GF-D8 (cell line): ENCODE measurements at places on chromosomes 7 and 10.
A peak's percentile ranks its signal among the peaks of the same experiment; 100 is the strongest.

- DNase-seq = no peak
Observed at GRCh38 chr7:15043931-15044330, 141.4 kb upstream of the DGKB start.

DNA sequence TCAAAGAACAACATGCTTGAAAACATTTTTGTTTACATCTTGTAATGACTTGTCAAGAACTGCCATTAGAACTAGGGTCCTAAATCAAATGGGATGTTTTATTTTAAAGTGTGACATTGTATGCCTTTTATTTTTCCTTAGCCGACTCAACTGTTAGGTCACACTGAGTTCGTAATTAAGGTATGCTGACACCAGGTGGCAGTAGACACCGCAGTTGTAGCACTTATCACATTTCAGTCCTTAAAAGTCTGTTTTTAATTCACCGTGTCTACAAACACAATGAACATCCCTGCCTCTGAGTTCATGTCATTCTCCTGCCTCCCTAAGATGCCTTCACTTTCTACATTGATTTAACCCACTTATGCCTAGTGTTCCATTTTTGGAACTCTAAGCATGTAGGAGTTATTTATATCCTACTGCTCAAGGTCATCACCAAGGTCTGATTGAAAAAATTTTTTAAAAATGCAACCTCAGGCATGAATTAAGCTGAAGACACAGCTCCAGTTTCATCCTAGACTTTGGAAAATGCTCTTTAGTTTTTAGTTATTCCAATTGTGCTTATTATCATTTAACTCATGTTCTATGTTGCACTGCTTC is 186.1 kb downstream of the BMPER start:
- DNase-seq = no peak

- no peak for DNase-seq
Observed at GRCh38 chr10:104260775-104261115, 6.1 kb downstream of the GSTO1 start.

- no peak for DNase-seq
Observed at GRCh38 chr10:43145311-43145710, 7.1 kb downstream of the CSGALNACT2 start.

- DNase-seq = no peak
Observed at GRCh38 chr7:155512246-155512887, 34.0 kb downstream of the CNPY1 start.

DNA sequence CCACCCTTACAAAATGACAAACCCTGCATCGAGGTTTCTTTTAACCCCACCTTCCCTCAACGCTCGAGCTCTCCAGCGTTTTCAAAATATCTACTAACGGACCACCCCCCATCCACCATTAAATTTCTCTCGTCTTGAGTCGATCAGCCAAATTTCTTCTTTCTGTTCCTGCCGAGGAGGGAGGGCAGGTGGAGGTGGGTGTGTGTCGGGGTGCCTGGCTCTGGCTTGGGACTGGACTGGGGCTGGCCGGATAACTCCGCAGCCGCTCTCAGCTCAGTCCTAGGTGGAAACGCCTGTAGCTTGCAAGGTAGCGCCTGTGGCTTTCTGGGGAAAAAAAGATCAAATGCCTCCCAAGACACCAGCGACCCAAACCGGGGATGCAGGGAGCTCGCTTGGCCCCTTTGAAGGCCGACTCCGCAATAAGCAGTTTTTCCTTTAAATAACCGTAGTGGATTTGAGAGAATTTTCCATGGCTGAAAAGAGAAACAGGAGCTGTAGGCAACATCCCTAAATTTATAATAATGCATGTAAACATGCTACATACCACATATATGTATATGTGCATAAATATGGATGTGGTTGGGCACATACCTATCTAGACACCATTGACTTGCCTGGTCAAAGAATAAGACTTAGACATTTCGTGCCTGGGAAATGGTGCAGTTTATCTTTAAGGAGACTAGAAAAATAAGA is 1.9 kb upstream of the TMEM178B start:
- DNase-seq = no peak

DNA sequence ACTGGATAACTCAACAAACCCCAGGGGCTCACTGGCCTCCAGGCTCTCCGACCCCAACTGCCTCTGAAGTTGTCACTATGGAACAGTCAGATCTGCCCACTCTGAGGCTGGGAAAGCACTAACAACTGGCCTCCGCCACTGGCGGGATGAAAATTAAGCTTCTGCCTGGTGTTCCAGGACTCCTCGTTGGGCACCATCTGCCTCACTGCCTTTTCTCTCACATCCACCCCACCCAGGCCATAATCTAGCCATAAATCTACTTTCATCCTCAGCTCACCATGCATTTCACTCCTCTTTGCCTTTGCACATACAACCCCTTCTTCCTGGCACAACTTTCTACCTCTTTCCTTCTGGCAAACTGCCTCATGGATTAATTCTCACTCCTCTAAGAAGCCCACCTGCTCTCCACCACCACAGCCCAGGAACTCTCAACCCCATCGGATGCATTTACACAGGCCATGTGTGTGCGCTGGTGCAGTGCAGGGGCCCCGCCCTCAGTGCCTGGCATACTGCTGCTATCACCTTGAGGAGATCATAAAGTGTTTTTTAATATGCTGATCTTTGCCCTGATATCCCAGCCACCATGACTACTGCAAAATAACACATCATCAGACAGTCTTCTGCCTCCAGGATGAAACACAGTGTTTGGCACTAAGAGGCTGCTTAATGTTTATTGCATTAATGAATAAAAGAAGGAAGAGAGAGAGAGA is 4.0 kb downstream of the CDHR1 start:
- DNase-seq = no peak

- no peak for DNase-seq
Observed at GRCh38 chr10:74282848-74283210, 131.8 kb downstream of the ADK start.

- DNase-seq = no peak
Observed at GRCh38 chr10:43228783-43229207, 38.1 kb downstream of the RASGEF1A start.

- no peak for DNase-seq
Observed at GRCh38 chr10:42475168-42476098, 162.9 kb downstream of the ZNF33B start.

DNA sequence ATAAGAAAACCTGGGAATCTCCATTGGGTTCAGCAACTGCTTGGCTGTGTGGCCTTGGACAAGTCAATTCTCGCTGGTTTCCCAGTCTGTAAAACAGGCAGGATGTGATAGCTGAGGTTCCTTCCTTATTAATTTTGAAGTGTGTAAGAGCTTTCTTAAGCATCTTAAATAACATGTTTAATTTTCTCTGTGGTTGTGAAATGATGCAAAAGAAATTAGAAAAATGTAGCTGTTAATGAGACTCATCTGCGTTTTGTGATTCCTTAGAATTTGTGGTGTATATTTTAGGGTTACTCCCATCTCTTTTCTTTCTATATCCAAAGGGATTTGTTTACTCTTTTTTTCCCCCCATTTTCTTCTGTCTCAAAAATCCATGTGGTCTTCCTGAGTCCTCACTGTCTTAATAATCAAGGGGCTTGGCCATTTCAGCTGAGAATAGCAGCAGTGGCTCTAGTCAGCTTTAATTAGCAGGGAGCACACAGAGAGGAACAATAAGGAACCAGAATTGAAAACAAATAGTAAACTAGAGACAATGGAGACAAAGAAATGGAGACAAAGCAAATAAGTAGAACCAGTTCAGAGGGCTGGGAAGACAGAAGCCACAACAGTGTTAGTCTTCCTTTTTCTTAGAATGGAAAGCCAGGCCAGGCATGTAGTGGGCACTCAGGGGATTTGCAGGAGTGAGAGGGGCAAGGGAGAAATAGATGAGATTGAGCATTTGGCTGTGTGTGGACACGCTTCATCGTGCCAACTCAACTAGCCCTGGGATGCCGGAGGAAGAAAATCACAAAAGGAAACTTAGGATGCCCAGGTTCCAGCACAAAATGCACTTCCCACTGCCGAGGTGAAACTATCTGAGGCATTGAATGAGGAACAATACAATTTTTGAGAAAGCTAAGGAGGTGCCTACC is 93.9 kb downstream of the CHN2 start:
- no peak for DNase-seq

DNA sequence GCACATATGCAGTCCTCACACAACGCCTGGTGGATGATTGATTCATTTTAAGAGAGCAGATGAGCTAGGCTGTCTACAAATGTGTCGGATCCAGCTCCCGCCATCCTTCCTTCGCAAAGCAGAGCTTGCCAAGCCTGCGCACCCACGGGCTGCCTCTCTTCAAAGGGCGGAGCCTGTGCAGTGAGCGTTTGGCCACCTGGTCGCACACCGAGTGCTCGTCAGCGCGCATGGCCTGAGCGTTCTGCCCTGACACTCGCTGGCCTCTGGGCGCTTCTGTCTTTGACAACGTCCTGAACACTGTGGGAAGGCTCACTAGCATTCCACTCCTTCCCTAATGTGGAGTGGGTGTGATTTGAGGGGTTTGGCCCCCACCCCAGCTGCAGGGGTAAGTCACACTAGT is 47.1 kb upstream of the TMEM72 start:
- DNase-seq = no peak

GRCh38 chr10:118264838-118265470 is 77.2 kb downstream of the FAM204A start:
- DNase-seq = no peak

DNA sequence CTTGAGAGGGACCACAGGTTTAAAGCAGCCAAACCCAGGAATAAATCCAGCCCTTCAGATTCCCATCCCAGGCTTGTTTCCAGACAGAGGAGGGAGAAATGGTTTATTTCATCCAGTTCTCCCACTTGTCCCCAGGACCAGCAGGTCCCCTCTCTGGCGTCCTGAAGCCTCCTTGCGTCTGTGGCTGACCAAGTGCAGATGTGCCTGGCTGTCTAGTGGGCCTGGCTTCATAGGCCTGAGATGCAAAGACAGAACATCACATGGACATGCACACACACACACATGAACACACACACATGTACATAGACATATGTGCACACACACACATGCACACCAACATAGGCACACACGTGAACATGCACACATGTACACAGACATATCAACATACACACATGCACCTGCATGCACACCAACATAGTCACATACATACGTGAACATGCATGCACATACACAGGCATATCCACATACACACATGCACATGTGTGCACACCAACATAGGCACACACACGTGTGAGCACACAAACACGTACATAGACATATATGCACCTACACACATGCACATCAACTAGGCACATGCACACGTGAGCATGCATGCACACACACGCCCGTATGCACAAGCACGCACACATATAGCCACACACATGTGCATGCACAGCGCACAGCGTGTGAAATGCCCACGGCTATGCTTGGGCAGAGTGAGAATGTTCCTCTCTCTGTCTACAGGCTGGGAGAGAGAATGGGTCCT is 10.7 kb downstream of the FOXL3 start:
- no peak for DNase-seq

DNA sequence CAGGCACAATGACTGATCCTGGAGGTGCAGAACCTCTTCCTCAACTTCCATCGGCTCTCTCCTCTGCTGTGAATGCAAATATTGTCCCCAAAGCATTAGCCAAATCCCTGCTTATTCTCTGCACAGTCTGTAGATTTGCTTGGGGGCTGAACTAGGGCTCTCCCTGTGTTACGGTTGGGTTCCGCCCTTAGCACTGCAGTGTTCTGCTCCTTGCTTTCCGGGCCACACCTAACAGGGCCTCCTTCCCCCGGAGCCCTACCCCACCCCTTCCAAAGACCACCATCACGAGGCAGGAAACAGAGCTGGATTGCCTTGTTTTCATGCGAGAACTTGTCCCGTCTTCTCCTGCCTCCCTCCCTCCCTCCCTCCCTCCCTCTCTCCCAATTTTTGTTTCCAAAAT is 36.6 kb downstream of the SLC25A28 start:
- DNase-seq = no peak

GRCh38 chr10:33712825-33713224 is 378.4 kb upstream of the NRP1 start:
- DNase-seq = no peak

GRCh38 chr10:28668363-28669226 is 8.7 kb upstream of the BAMBI start:
- DNase-seq = no peak

GRCh38 chr10:52394246-52394645 is 80.2 kb downstream of the DKK1 start:
- no peak for DNase-seq

GRCh38 chr7:147916573-147916972 is 674.0 kb upstream of the C7orf33 start:
- DNase-seq = no peak

DNA sequence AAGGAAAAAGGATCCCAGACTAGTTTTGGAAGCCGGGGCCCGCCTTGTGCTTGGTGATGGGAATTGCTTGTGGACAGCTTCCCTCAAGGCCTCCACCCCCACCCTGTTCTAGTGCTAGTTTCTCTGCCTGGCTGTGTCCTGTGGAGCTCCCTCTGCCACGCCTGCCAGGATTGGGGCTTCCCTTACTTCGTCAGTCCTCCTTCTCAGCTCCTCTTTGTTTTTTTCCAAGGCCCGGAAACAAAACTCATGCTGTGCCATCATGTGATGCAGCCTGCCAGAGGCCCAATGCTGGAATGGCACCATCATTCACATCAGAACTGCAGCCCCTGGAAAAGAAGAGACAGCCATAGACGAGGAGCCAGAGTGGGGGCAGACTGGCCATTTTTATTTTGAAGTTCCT is 11.2 kb downstream of the YKT6 start:
- DNase-seq = no peak

DNA sequence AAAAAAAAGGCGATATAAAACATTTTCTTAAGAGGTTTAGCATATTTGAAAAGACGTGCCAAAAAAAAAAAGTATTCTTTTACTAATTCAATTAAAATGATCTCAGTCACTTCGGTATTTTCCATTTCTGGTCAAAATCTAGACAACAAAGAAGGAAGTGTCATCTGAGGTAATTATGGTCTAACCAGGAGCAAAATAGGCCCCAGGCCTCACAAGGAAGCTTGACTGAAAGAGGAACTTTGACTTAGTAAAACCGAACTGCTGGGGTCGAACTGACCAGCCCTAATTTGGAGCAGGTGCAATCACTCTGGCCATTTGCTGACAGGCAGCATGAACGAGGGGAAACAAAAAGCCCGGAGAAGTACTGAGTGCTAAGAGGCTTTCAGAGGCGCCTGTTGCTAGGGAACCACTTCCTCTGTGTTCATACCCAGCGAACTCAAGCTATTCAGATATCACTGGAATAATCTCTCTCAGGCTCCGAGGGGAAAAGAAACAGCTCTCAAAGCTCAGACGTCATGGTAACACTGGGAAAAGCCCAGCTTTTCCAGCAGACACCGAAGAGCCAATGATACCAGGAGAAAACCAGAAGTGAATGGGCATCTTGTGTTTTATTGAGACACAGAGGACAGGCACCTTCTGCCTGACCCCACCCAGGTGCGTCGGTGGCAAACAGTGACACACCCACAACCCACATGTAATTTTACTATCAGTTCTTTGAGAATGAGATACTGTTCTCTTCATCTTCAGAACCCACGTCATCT is 126.5 kb downstream of the FAM107B start:
- DNase-seq = peak; percentile 73
